ENCODE measurements at places on chromosomes 11 and 22. TPM values are rescaled to one million over a fixed set of nuclear protein-coding genes. Genes with fewer than 3 reads are reported as not detected.

GRCh38 chr11:111155021-111155420 is 90.5 kb upstream of the POU2AF2 start:
- DNase-seq, result no peak

RTN4R gene
- total RNA-seq, result 2.7 TPM

- no peak for DNase-seq
These were observed 296.9 kb upstream of the SORL1-AS1 start for GRCh38 chr11:121749691-121750090.

DNA sequence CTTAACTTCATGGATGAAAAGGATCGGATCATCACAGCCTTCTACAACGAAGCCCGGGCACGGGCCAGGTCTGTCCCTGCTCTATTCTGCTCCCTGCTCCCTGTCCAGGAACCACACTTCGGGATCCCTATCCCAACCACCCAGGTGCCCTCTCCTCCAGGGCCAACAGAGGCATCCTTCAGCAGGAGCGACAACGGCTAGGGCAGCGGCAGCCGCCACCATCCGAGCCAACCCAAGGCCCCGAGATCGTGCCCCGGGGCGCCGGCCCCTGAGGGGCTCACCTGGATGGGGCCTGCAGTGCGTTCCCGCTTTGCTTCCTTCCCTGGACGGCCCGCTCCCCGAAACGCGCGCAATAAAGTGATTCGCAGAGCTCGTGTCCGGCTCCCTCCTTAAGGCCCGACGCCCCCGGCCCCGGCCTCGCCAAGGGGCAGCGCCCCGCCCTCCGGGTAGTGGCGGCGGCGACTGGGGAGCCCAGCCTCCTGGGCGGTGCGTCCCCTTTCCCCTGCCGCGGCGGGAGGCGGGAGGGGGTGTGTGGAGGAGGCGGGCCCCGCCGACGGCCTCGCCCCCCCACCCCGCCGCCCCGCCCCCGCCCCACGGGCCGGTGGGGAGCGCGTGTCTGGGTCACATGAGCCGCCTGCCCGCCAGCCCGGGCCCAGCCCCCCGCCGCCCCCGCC is at the start of gene VEGFB:
Gene VEGFB, plus strand, starts transcription at position 672 of the 674 bp plus-strand sequence. CDS start 250 bp downstream, outside the sequence.
- DNase-seq, result peak; percentile 63

All from dermis blood vessel endothelial cell (primary cell).